ENCODE measurements at places on chromosomes 3 and 15. TPM values are rescaled to one million over a fixed set of nuclear protein-coding genes. Genes with fewer than 3 reads are reported as not detected.

ZNF501 gene
- 6.1 TPM for total RNA-seq

DNA sequence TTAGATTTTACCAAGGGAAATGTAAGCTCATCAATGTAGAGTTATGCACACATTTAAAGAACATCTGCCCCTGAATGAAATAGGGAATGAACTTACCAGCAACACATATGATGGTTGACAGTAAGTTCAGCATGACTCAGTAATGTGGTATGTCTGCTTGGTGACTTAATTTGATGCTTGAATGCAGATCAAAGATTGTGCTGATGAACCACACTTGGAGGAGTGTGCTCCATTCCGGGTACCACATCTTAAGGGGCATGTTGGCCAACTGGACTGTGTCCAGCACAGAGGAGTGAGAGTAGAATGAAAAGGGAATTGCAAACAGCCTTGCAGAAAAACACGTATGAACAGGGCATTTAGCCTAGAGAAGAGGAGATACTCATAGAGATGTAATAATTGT lies 171.0 kb upstream of the RARB start:
- peak; percentile 86 for DNase-seq

- no peak for DNase-seq
These were observed 97.9 kb downstream of the RORA start for GRCh38 chr15:61130950-61131942.

- no peak for DNase-seq
These were observed 298.3 kb downstream of the MEX3B start for GRCh38 chr15:81747482-81747881.

OSBPL10 gene
- 4.7 TPM for total RNA-seq

GRCh38 chr3:179260949-179261765 lies 10.2 kb upstream of the KCNMB3 start:
- peak; percentile 81 for DNase-seq

DNA sequence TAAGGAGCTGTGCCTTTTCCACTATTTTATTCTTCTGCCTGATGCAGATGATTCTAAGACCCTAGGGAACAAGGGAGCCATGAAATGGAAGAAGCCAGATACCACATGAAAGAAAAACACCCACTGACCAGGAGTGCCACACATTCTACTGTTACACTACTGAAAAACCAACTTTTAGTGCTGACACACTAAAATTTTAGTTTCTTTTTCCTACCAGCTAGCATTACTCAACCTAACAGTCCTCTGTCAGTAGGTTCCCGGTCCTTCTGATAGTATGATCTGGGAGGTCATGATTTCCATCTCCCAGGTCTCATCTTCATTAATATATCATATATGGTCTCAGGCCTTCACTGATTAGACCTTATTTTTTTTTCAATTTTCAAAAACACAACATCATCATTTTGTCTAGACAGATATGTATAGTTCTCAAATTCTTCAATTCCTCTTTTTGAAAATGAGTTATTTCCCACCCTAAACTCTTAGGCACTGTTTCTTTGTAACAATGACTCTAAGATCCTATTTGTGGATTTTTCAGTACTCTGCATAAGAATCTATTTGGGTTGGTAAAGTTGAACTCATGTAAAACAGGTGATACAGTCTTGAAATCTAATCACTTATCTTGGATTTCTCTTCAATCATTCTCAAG lies 321.8 kb downstream of the CTNNB1 start:
- no peak for DNase-seq

- DNase-seq, result peak; percentile 50
These were observed 120.1 kb downstream of the ANP32A start for GRCh38 chr15:68700455-68701123.

GRCh38 chr3:116051586-116051985 lies 393.7 kb downstream of the LSAMP start:
- no peak for DNase-seq

DNA sequence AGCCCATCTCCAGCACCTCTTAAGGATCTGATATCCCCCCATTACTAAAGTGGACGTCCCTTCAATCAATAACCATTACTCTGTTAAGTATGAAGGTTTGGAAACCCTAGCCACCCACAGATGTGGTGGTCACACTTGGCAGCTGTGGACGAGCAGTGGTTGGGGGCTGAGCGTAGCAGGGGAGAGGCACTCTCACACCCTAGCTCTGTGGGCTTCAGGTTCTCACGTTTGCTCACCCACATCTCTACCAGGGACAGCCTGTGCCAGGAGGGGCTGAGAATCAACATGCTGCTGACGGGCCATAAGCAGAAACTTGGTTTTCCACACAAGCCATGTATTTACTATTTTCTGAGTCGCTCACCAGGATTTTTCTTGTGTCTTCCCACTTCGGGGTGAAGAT lies 287.2 kb downstream of the ADAMTS17 start:
- no peak for DNase-seq

CDCP1 gene
- total RNA-seq, result 75.6 TPM

THBS1 gene
- 598 TPM for total RNA-seq

- DNase-seq, result no peak
These were observed 38.6 kb downstream of the DENND6A start for GRCh38 chr3:57654267-57654666.

GRCh38 chr3:124607163-124607562 lies 123.1 kb upstream of the UMPS start:
- DNase-seq, result peak; percentile 57

SLC22A13 gene
- 0.29 TPM for total RNA-seq

DNA sequence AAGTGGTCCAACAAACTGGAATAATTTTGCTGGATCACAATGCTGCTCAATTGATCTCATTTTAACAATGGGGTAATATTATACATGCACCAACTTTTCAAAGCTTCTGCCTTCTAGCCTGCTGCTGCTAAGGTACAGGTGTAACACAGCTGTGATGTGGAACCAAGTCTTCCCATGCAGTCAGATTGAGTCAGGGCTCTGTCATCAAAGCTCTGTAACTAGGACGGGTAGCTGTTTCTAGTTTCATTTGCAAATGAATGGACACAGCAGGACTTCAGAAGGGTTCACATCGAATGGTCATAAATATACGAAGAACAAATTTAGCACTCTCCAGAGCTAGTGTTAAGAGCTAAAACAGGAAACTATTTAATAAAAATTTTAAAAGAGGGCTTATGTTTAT lies 189.2 kb downstream of the USP13 start:
- DNase-seq, result no peak

HDAC11 gene
- 9.4 TPM for total RNA-seq

DNA sequence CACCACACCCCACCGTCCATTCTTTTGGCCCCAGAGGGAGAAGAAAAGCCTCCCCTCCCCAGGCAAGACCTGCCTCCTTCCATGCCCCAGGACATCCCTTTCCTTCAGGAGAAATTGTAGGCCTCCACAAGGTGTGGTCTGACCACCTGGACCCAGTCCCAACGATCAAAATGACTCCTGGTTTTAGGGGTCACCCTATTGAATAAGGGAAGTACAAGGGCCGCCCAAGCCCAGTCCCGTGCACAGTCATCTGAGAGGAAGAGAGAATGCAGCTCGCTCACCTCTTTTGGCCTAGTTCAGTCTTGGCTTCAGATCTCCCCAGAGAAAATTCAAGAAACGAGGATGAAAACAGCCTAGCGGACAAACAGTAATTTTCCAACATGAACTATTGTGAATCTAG lies 249.1 kb downstream of the UACA start:
- no peak for DNase-seq

GRCh38 chr15:52183562-52184173 lies 7.5 kb downstream of the GNB5 start:
- peak; percentile 44 for DNase-seq

GRCh38 chr3:72679540-72680198 lies 168.6 kb downstream of the SHQ1 start:
- DNase-seq, result peak; percentile 94

MUSTN1 gene
- 1.3 TPM for total RNA-seq
